Eye (tissue), 1 donor: ENCODE measurements at places on chromosomes 16 and 17.

- DNase-seq, result peak; percentile 10
Measured at GRCh38 chr17:44268709-44269534, 987 bp upstream of the SLC4A1 start.

GRCh38 chr17:77646046-77646430 lies 312.5 kb upstream of the TNRC6C start:
- no peak for DNase-seq

DNA sequence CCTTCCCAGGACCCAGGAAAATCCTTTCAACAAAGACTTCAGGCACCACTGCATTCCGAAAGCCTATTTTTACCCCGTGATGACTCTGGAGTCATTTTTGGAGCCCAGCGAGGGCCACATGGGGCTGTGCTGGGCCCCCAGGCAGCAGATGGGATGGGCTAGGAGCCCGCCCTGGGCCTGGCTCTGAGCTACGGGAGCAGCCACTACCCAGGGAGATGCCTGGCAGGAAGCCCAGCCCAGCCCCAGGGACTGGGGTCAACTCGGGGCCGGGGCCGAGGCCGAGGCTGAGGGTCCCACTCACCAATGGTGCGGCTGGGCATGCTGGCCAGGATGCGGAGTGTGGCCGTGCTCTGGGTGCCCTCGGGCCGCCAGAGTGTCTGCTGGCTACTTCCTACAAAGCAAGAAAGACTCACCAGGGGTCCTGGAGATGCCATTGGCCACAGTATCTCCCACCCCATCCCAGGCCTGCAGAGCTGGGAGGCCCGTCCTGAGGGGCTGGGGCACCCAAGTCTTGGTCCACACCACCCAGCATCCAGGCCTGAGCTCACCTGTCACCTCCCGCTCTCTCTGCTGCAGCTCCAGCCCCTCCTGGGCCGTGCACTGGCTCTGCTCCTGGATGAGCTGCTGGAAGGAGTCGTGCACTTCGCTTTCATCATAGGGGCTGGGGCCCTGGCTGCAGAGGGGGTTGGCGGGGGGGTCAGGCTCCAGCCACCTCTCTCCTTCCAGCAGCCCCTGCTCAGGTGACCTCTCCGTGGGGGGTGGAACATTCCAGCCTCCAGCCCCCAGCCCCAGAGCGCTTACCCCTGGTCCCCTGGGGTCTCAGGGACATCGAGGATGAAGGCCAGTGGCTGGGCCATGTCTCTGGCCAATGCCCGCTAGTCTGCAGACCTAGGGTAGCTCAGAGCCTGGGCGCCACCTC lies 2.3 kb downstream of the TMC6 start:
- no peak for DNase-seq

- no peak for DNase-seq
Measured at GRCh38 chr16:85057212-85057889, 29.8 kb downstream of the KIAA0513 start.

GRCh38 chr17:79789943-79790804 lies 6.7 kb downstream of the CBX8 start:
- peak; percentile 79 for DNase-seq
